Liver (tissue), 10 donors: ENCODE measurements at places on chromosomes 2 and 18. TPM values are rescaled to one million over a fixed set of nuclear protein-coding genes. Genes with fewer than 3 reads are reported as not detected.

The ALKAL2 gene
- total RNA-seq = not detected

The TEX44 gene
- not detected for total RNA-seq

The TTC39C gene
- 55.1 TPM for total RNA-seq

The PAX8 gene
- 0.09 TPM for total RNA-seq

The DUSP2 gene
- total RNA-seq = 1.6 TPM

The CHST9 gene
- 0.42 TPM for total RNA-seq

The NR4A2 gene
- 0.08 TPM for total RNA-seq

The HOXD13 gene
- total RNA-seq = not detected

The GPR75 gene
- total RNA-seq = 2.5 TPM

The UBE2E3 gene
- total RNA-seq = 51.5 TPM

The DOK6 gene
- total RNA-seq = 1.0 TPM

GRCh38 chr2:40394597-40394996 is 57.3 kb downstream of the SLC8A1 start:
- DNase-seq = no peak

DNA sequence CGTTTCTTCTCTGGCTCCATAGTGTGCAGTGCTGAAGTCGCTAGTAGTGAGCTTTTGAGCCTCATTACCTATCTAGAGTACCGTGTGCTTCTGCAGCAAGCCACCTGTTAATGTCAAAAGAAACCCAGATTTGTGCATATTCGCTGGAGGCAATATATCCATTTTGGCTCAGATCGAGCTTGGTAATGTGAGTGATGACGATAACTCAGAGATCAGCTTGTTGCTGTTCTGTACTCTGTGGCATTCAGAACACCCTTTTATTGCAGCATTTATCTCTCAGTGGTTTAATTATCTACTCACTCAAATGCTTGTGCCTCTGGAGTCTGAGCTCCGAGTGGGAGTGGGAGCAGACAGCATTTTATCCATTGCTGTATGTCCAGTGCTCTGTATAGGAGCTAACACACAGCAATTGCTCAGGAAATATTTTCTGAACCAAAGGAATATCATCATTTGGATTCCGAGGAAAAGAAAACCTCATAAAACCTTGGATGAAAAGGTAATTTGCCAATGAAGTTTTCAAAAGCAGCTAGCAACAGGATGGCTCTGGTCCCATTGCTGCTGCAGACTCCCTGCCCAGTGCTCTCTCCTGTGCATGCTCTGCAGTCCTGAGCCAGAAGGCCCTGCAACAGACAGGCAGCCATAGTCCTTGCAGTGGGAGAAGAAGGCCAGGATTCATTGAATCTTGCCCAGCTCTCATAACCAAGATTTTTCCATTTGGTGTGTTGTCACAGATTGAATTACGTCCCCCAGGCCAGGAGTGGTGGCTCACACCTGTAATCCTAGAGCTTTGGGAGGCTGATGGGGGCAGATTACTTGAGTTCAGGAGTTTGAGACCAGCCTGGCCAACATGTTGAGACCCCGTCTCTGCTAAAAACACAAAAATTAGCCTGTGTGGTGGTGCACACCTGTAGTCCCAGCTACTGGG is 183.8 kb downstream of the MYCN start:
- DNase-seq = peak; percentile 13

- DNase-seq = no peak
Measured at GRCh38 chr2:215750763-215751162, 262.6 kb downstream of the MREG start.

GRCh38 chr2:219358170-219359075 is 25.9 kb upstream of the RESP18 start:
- DNase-seq = no peak

DNA sequence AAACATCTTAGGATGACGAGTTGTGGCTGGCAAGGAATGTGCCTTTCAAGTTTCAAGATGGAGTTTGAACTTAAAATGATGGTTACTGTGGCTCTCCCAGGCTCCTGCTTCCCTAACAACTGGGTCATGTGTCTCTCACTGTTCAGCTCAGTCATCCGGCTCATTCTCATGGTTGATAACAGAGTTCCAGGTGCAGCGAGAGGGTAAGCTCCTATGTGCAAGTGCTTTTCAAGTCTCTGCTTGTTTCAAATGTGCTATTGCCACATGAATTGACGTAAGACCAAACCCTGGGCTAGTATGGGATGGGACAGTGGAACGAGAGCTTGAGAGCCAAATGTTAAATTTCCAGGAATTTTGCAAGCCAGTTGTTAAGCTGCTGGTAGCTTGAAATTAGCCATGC is 19.5 kb upstream of the PUM2 start:
- DNase-seq = no peak

DNA sequence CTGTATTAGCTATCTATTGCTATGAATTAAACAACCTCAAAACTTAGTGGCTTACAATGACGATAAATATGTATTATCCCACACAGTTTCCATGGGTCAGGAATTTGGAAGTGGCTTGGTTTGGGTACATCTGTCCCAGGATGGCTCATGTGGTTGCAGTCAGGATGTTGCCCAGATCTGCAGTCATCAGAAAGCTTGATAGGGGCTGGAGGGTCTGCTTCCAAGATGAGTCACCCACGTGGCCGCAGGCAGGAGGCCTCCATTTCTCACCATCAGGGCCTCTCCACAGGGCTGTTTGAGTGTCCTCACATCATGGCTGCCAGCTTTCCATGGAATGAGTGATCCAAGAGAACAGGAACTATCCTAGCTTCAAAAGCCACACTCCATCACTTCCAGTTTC is 46.4 kb downstream of the CHRNA1 start:
- no peak for DNase-seq

GRCh38 chr2:233101816-233102215 is 41.7 kb downstream of the INPP5D start:
- DNase-seq = no peak

DNA sequence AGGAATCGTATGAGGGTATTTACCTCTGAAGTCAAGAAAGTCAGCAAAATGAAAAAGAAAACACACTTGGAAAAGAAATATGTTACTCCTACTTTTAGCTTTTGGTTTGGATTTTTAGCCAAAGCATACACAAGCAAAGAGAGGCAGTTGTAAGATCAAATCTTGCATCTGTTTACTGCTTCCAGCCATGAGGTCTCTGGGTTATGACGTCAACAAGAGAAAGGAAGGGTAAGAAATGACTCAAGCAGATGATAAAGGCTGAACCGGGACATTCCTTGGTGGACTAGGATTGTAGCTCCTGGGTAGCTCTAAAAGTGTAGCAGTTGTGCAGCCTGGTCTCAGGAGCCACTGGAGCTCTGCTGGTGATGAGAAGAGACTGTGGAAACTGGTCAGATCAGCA is 16.8 kb downstream of the CTNNA2 start:
- DNase-seq = no peak

GRCh38 chr18:33817096-33817495 is 239.1 kb downstream of the ASXL3 start:
- DNase-seq = no peak

- DNase-seq = no peak
Measured at GRCh38 chr2:194395818-194396217, 1261.2 kb upstream of the SLC39A10 start.

DNA sequence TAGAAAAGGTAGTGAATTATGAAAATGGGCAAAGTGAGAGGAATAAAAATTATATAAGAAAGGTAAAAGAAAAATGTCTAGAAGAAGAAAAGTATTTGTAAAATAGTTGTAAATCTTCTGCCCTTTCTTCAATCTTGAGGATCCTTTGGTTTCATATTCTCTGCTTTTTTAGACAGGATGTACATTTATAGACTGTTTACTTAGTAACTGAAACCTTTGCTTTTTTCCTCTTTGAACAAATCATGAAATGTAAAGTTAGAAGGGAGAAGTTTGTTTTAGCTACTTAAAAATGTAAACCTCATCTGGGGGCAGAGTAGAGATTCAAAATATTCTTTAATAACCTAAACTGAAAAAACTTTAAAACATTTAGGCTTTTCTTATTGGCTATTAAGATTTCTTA is 150.4 kb upstream of the ITGA4 start:
- no peak for DNase-seq

DNA sequence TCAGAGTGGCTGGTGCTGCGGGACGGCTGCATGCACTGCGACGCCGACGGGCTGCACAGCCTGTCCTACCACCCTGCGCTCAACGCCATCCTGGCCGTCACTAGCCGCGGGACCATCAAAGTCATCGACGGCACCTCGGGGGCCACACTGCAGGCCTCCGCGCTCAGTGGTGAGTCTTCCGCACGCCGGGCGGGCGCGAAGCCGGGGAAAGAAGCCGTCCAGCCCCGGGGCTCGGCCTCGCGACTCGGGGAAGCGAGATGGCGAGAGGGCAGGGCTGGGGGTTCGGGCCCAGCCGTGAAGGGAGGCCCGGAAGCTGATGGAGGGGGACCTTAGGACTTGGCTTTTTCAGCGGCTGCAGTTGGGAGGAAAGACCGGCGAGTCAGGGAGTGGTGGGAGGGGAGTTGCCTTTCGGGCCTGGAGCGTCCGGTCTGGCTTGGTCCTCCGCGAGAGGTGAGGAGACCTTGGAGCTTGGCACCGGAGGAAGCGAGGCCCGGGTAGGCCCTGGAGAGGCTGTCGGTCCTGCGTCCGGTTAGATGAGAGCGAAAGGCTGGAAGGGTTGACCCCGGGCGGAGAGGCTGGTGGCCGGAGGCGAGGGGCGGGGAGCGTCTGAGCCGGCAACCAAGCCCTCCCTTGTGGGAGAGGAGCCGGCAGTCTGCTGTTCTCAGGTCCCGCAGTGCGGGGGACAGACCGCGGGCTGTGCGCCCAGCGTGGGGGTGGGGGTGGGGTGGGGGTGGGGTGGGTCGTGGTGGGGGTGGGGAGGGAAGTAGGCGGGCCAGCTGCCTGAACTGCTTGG is 691 bp downstream of the BIRC6 start:
- peak; percentile 66 for DNase-seq

DNA sequence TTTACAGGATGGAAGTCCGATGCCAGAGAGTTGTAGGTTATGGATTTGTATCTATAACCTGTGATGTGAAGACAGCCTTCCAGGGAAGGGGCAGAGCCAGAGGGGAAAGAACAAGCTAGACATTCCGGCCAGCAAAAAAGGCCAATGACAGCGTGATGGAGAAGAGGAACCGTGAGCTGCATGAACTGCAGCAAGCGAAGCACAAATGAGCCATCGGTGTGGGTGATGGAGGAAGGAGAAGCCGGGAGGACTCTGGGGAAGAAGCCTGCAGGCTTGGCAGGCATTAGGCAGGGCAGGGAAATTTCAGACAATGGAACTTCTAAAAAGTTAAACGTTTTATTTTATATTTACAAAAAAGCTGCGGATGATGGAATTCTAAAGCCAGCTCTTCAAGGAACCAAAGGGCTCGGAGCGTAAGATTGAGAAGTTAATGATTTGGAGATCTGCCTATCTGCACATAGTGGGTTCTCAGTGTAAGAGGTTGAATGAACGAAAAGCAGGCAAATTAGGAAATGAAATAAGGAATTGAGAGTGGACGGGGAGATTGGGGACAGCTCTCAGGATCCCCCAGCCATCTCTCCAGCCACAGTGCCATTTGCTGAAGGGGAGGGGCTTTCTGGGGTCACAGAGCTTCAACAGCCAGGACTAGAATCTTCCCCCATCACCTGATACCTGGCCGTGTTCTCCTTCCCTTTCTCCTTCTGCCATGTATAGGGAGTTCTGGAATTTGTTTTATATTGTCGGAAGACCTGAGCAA is 28.4 kb downstream of the NGEF start:
- DNase-seq = no peak

- no peak for DNase-seq
Measured at GRCh38 chr2:233049194-233049761, 10.9 kb upstream of the INPP5D start.

GRCh38 chr2:226585130-226585561 is 214.5 kb downstream of the IRS1 start:
- DNase-seq = no peak

DNA sequence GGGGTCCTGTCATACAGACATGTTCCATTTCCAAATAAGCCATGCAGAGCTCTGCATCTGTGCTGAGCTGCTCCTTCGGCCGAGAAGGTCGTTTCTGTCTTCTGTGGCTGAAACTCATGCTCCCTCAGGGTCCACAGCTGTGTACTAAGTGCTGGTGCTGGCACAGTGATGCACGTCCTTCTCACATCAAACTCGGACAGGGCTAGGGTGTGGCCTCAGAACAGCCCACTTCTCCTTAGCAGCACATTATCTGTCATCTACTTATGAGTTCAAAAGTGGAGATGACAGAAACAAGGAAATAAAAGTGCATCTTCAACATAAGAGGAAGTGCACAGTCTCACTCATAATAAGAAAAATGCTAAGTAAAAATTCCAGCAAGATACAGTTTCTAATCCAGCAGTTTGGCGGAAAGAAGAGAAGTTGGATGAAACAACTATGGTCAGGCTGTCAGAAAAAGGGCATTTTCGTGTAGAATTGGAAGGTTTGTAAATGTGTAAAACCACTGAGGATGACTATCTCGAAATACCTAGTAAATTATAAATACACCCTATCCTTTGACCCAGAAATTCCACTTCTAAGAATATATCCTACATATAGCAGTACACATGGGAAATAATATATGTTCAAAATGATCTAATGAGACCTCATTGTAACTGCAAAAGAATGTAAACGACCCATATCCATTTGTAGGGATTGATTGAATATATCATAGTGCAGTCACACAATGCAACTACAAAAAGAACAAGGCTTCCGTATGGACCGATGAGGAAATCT is 53.7 kb upstream of the APCDD1 start:
- no peak for DNase-seq
